ENCODE measurements at places on chromosomes 3 and 15. TPM values are rescaled to one million over a fixed set of nuclear protein-coding genes. Genes with fewer than 3 reads are reported as not detected.

GRCh38 chr15:56371495-56372147 is 6.4 kb downstream of the TEX9 start:
- no peaks in the 10 kb centered on the region for H3K36me3 ChIP-seq
- no peak overlapping the region for H3K27ac ChIP-seq
- no peak overlapping the region for H3K4me3 ChIP-seq

DNA sequence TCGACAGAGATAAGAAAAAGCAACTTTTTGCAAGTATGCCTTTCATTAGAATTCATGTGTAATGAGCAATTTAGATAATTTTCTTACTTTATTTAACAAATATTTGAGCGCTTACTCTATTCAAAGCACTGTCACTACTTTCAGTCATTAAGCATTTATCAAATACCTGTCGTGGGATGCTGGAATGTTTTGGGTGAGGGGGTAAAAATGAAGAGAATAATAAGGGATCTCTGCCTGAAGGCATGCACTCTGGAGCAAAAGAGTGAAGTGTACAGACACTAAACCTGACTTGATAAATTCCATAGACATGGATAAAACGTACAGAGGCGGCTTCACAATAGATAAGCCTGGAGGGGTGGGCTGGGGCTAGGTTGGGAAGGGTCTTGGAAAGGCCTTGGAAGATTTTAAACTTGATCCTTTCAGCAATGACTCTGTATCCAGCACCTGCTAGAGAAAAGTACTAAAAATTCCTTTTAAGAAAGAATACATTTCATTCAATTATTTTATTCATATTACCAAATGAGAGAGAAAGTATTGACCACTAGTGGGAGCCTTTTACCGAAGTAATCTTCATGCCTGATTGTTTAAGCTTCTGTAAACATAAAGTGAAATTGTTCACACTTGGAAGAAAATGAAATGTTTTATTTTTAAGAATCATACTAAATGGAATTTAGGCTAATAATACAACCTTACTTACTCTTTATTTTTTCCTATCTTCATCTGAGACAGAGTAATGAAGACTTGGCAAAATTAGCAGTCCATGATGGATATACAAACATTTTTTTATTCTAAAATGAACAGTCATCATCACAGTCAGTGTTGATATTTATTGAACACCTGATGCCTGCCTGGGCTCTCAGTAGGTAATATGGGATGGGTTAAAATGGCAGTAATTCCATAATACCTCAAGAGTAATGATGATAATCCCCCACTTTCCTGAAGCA is 113.2 kb downstream of the PPP2R3A start:
- no peaks in the 10 kb centered on the region for H3K4me1 ChIP-seq
- no peaks in the 10 kb centered on the region for H3K36me3 ChIP-seq
- H3K4me3 ChIP-seq, result no peak overlapping the region
- H3K27me3 ChIP-seq, result no peaks in the 10 kb centered on the region
- no peak for DNase-seq

- no peak overlapping the region for H3K4me3 ChIP-seq
- peaks cover 11% of the 10 kb centered on the region for H3K4me1 ChIP-seq
- no peak for DNase-seq
These were observed 67.8 kb downstream of the LSM3 start for GRCh38 chr3:14246414-14246813.

DNA sequence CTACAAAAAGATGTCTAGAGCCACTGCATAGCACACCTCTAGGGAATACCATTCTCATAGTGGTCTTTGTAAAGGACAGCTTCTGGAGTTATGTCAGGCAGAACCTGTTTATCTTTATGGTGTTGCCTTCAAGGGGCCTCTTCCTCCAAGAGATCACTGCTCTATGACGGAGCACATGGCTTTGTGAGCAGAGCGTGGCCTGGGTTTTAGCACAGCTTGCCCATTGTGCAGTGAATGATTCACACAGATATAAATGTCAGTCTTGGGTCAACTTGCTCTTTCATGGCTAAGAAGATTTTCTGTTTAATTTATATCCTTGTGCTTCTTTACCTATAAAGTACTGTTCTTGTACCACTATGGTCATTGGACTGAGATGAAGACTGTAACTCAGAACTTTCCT is 41.5 kb upstream of the RBMS3 start:
- H3K27ac ChIP-seq, result no peak overlapping the region
- no peaks in the 10 kb centered on the region for H3K27me3 ChIP-seq
- no peaks in the 10 kb centered on the region for H3K36me3 ChIP-seq

DNA sequence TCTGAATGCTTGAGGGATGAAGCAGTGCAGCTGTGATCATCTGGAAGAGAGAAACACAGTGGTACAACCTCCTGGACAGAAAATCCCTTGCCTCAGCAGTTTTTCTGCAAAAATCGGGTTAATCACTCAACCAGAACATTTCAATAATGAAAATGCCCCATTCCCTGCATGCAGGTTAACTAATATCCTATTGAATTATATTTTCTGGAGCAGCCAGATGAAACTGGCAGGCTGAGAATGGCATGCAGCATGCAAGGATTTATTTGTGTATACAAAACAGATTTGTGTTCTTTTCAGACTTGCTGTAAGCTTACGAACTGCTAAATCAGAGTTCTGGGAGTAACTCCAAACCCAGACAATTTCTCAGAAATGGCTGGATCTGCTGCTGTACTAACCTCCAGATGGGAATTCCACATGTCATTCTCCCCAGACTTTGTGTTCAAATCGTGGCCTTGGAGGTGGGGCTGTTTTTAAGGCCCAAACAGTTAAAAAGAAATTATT is 39.1 kb downstream of the SLC9A9 start:
- no peak overlapping the region for H3K4me3 ChIP-seq
- DNase-seq, result no peak
- no peaks in the 10 kb centered on the region for H3K36me3 ChIP-seq
- no peak overlapping the region for H3K27ac ChIP-seq
- H3K27me3 ChIP-seq, result no peaks in the 10 kb centered on the region
- H3K4me1 ChIP-seq, result no peaks in the 10 kb centered on the region

DNA sequence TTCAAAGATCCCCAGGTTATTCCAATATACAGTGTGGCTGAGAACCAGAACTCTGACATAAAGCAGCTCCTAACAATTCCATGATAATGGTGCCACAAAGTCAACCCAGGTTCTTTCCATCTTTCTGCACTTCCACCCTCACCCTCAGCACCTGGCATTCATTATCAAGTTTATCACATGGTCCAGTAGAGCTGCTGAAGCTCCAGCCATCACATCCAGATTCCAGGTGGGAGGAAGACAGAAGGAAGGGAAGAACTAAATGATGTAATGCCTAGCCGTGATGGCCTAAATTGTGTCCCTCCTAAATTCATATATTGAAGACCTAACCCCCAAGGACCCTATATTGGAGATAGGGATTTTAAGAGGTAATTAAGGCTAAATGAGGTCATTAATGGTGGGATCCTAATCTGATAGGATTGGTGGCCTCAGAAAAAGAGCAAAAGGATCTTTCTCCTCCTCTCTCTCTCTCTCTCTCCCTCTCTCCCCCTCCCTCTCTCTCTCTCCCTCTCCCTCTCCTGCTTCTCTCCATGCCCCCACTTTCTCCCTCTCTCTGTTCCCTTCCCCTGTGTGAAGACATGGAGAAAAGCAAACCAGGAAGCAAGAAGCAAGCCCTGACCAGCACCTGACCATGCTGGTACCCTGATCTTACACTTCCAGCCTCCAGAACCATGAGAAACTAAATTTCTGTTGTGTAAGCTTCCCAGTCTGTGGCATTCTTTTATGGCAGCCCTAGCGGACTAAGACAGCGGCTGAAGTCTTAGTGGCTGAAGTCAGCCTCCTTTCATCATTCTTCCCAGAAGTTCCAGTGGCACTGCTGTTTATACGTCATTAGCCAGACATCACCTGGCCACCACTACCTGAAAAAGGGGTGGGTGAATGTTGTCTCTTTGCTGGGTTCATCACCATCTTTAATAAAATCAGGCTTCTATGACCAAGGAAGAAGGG is 369.7 kb upstream of the PROK2 start:
- no peak for DNase-seq
- H3K27me3 ChIP-seq, result no peaks in the 10 kb centered on the region
- H3K4me3 ChIP-seq, result no peak overlapping the region
- no peaks in the 10 kb centered on the region for H3K36me3 ChIP-seq
- peak overlapping the region; percentile 50 for H3K27ac ChIP-seq

GRCh38 chr3:6921066-6921465 is 60.2 kb downstream of the GRM7 start:
- no peak overlapping the region for H3K4me3 ChIP-seq
- H3K36me3 ChIP-seq, result no peaks in the 10 kb centered on the region
- no peak for DNase-seq
- no peaks in the 10 kb centered on the region for H3K27me3 ChIP-seq

- no peaks in the 10 kb centered on the region for H3K36me3 ChIP-seq
- H3K4me1 ChIP-seq, result no peaks in the 10 kb centered on the region
- H3K4me3 ChIP-seq, result no peak overlapping the region
- no peak for DNase-seq
These were observed 37.1 kb upstream of the SLC4A7 start for GRCh38 chr3:27521179-27521871.

DNA sequence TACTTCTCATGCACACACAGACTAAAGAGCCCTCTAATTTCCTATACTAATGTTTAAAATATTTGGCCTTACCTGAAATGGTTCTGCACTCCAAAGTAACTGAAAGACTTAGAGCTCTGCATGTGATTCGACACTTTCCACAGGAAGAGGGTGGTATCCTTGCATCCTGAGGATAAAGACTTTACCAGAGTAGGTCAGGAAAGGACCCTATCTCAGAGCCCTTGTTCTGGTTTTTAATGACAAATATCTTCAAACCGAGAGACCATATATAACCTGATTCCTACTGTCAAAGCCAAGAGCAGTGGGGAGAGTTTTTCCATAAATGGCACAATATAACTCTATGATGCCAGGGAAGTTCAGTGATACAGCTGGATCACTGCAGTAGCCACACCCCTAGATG is at the start of gene GP5:
Gene GP5, minus strand, starts transcription at position 101 of the 400 bp plus-strand sequence. CDS start 984 bp downstream, outside the sequence.
- peaks cover 17% of the 10 kb centered on the region for H3K4me1 ChIP-seq
- no peak for DNase-seq
- H3K27me3 ChIP-seq, result no peaks in the 10 kb centered on the region
- H3K4me3 ChIP-seq, result no peak within 1 kb of the TSS
- H3K27ac ChIP-seq, result no peak within 1 kb of the TSS
- no peaks in the 10 kb centered on the region for H3K36me3 ChIP-seq

DNA sequence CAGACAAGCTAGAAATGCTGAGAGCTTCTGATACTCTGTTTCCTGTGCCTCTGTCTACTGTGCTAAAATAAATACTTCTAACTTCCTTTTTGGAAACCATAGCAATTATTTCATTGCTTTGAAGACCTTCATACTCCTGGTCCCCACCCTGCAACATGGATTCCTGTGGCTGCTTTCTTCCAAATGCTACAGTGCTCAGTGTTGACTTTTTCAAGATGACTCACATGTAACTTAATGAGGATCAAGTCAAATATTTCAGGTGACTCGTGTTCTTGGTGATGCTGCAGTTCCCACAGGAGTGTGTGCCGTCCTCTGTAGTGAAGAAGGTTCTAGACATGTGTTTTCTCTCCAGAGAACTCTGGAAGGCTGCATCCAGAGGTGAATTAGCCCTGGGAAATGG is 288.6 kb downstream of the CLSTN2 start:
- no peaks in the 10 kb centered on the region for H3K27me3 ChIP-seq
- no peak overlapping the region for H3K4me3 ChIP-seq
- DNase-seq, result no peak
- H3K27ac ChIP-seq, result no peak overlapping the region
- no peaks in the 10 kb centered on the region for H3K36me3 ChIP-seq

GRCh38 chr3:120661106-120661905 is 20.7 kb downstream of the HGD start:
- no peaks in the 10 kb centered on the region for H3K36me3 ChIP-seq
- no peaks in the 10 kb centered on the region for H3K4me1 ChIP-seq
- no peak overlapping the region for H3K4me3 ChIP-seq
- H3K27ac ChIP-seq, result no peak overlapping the region

- H3K27ac ChIP-seq, result no peak overlapping the region
- no peaks in the 10 kb centered on the region for H3K4me1 ChIP-seq
- DNase-seq, result no peak
- no peak overlapping the region for H3K4me3 ChIP-seq
- H3K27me3 ChIP-seq, result no peaks in the 10 kb centered on the region
These were observed 73.1 kb upstream of the LRTM1 start for GRCh38 chr3:55000953-55001352.

DNA sequence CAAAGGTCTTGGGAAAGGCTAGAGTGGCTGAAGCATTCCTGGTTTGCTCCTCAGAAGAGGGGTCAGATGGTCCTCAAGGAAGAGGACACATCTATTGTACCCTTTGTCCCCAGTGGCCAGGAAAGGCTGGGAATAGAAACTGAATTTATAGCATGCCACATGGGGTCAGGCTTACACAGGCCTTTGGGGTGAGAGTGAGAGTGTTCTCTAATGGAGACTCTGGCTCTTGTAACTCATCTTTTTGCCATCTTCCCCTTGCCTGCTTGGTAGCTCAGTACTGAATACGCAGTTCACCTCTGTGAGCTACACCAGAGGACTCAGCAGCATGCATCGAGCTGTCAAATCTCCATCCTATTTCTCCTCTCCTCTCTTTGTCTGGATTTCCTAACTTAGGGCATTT is 87.5 kb downstream of the ATP2B2 start:
- no peak overlapping the region for H3K27ac ChIP-seq
- no peaks in the 10 kb centered on the region for H3K27me3 ChIP-seq
- no peaks in the 10 kb centered on the region for H3K36me3 ChIP-seq
- no peak overlapping the region for H3K4me3 ChIP-seq
- DNase-seq, result peak; percentile 28
- H3K4me1 ChIP-seq, result no peaks in the 10 kb centered on the region

DNA sequence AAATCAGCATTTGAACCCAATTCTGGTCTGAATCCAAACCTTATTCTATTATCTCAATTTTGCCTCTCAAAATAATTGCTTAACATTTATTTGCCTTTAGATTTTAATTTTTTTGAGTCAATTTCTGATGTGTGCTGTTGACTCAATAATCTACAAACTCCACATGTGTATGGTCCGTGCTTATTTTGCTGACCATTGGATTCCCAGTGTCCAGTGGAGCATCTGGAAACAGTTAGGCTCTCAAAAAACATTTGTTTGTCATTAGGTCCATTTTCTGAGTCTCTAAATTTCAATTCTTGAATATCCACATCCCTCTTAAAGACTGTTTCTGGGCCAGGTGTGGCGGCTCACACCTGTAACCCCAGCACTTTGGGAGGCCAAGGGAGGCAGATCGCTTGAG is 19.2 kb upstream of the MYZAP start:
- H3K4me3 ChIP-seq, result no peak overlapping the region
- no peaks in the 10 kb centered on the region for H3K27me3 ChIP-seq
- DNase-seq, result no peak
- H3K4me1 ChIP-seq, result peaks cover under 1% of the 10 kb centered on the region
- H3K36me3 ChIP-seq, result no peaks in the 10 kb centered on the region

- no peaks in the 10 kb centered on the region for H3K27me3 ChIP-seq
- no peak for DNase-seq
- peaks cover 11% of the 10 kb centered on the region for H3K4me1 ChIP-seq
- no peak overlapping the region for H3K4me3 ChIP-seq
- no peaks in the 10 kb centered on the region for H3K36me3 ChIP-seq
- no peak overlapping the region for H3K27ac ChIP-seq
These were observed 39.4 kb upstream of the TRIM71 start for GRCh38 chr3:32778389-32778788.

- H3K36me3 ChIP-seq, result no peaks in the 10 kb centered on the region
- H3K4me3 ChIP-seq, result no peak overlapping the region
- no peak for DNase-seq
These were observed 3.5 kb downstream of the LRRC15 start for GRCh38 chr3:194365978-194366490.

The PARP16 gene
- 6.9 TPM for total RNA-seq

The TMEM207 gene
- total RNA-seq, result 0.65 TPM

The RLBP1 gene
- total RNA-seq, result not detected

The CHST13 gene
- total RNA-seq, result 17.0 TPM

The HESX1 gene
- 1.5 TPM for total RNA-seq

The CLRN1 gene
- not detected for total RNA-seq

Measured in Caco-2 (cell line).